ENCODE measurements at places on chromosomes 3 and 15.

DNA sequence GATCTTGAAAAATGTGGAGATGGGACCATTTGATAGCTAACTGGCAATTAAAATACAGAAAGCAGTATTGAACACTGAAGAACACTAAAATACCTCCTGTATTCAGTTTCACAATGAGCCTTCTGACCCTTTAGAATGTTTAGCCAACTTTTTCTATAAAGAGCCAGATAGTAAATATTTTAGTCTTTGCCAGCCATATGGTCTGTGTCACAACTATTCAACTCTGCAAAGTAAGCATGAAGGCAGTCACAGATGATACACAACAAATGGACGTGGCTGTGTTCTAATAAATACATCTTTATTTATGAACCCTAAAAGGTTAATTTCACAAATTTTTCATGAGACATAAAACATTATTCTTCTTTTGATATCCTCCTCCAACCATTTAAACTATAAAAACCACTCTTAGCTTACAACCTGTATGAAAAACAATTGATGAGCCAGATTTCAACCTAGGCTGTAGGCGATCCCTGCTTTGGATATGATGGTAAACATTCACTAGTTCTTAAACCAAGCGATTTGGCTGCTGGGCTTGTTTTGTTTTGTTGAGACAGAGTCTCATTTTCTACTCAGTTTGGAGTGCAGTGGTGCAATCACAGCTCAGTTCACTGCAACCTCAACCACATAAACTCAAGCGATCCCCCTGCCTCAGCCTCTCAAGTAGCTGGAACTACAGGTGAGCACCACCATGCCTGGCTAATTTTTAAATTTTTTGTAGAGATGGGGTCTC lies 13.6 kb upstream of the CSPG5 start:
- DNase-seq = no peak

DNA sequence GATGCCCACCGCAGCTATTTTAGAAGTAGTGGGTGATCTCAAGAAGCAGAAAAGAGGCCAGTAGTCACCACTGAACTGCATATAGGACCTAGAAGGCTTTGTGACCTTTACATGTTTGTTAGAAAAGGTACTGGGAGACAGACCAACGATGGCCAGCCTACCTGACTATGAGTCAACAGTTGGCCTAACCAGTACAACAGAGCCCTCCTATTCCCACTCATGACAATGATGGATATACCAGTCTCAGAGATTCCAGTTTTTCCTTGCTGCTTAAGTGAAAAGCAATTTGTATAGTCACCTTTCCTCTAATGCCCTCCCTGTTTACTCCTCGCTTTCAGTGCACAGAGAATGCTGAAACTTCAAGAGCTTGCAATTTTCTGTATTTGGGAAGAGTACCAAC lies 86.6 kb upstream of the PPIB start:
- DNase-seq = no peak

DNA sequence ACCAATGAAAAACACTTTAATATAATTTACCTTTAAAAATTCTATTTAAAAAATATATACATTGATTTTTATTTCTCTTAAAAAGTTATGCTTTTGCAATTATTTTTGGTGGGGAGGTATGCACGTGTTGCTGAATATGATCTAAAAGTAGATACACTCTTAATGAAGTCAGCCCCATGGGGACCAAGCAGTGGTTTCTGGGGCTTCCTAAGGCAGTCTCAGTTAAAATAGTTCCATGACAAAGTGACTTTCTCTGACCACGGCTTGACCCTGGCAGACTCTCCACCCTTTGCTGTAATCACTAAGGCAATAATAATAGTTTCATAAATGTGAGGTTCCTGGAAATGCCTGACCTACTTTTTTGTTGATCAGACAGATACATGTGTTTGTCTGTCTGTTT lies 50.4 kb downstream of the CCR4 start:
- no peak for DNase-seq

DNA sequence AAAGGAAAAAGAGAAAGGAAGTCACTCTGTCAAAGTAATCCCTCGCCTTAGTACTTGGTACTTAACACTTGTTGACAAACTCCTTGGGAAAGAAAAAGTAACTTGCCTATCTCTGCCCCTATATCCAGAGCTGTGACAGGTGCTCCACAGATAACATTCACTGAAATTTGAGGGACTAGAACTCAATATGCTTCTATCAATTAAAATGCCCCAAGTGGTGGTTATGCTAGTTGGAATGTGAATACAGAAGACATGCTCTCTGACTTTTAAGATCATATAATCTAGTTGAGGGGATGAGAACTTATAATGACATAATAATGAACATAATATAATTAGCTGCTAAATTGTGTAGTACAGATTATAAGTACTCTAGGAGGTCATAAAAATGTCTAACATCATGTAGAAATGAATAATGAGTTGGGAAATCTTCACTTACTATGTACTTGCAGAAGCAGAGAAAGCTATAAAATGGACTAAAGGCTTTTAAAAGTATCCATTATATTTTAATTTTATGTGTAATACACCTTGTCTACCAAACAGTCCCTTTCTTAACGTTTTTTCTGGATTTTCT lies 153.1 kb upstream of the CCDC54 start:
- no peak for DNase-seq
